ENCODE measurements at places on chromosomes 6 and 20. TPM values are rescaled to one million over a fixed set of nuclear protein-coding genes. Genes with fewer than 3 reads are reported as not detected.

PDE7B gene
- 0.62 TPM for total RNA-seq

DSP gene
- 109 TPM for total RNA-seq

TAB2 gene
- 105 TPM for total RNA-seq

EYS gene
- total RNA-seq, result not detected

CLVS2 gene
- 0.28 TPM for total RNA-seq

Measured in endothelial cell (in vitro differentiated cells).